ENCODE measurements at places on chromosomes 12 and 14.

DNA sequence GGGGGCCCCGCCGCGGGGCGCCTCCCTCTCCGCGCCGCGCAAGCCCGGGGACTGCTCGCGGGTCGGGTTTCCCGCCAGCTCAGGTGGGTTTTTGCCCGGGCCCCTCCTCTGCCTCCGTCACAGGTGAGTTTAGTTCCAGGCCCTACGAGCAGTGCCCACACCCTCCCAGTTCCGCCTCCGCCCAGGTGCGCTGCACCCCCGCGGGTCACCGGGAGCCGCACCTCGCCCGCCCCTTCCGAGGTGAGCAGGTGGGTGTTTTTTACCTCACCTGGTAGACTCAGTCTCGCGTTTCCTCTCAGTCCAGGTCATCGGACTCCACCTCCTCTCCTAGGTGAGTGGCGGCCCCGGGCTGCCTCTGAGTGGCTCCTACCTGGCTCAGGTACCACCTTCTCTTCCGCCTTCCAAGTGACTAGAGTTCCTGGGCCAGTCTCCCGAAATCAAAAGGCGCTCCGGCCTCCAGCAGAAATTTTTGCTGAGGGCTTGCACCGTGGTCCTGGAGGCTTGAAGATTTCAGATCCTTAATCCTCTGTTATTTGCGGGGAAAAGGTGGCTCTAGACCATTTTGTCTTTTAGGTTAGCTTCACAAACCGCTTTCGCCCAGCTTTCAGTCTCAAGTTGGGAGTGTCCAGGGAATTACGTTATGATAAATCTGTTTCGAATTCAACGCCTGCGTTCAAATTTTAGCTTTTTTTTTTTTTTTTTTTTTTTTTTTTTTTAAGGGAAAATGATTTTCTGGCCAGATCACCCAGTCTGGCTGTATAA is at the start of gene TMEM30B:
TMEM30B (minus strand) TSS at position 153 of the 762 bp plus-strand sequence. CDS start 191 bp downstream, outside the sequence.
- no peak for DNase-seq

DNA sequence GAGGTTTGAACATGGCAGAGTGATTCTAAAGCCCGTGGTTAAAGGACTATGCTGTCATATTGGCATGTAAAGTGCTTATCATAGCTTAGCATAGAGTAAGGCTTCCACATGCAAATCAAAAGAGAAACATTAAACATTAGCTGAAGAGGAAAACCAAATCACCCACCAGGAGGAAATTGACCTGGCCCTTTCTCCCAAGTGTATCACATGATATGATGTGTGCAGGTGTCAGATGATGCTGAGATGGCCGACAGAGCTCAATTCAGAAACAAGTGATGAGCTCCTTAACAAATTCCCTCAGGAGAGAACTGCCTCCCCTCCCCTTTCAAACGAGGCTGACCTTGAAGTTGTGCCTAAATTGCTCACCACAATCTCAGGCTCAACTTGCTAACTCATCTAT is 217.1 kb upstream of the BTG1 start:
- no peak for DNase-seq

DNA sequence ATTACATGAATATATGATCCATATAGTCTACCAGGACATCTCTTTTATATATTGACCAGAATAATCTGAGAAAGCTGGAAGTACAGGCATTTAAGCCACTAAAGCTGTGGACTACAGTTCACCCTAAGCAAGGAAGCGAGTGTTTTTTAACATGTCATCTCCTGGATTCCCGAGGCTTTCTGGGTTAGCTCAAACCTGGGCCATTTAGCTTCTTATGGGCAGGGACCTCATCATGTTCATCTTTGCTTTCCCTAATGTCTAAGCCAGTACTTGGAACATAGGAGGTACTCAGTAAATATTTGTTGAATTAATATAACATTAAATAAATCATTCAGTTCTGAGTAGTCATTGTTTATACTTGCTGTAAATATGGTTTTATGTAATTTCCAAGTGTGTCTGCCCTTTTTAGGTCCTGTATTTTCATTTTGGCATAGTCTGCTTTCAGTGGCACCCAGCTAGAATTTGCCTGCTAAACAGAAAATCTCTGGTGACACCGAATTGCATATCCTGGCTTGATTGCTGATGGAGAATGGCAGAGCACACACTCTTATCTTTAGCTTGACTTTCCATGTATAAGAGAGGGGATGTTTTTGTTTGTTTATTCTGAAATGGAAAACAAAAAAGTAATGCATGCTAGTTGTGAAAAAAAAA is 344.5 kb downstream of the ZFP36L1 start:
- DNase-seq, result no peak

GRCh38 chr12:77995436-77996167 is 164.9 kb downstream of the NAV3 start:
- no peak for DNase-seq

- no peak for DNase-seq
Measured at GRCh38 chr14:90639641-90640040, 176.6 kb downstream of the TTC7B start.

DNA sequence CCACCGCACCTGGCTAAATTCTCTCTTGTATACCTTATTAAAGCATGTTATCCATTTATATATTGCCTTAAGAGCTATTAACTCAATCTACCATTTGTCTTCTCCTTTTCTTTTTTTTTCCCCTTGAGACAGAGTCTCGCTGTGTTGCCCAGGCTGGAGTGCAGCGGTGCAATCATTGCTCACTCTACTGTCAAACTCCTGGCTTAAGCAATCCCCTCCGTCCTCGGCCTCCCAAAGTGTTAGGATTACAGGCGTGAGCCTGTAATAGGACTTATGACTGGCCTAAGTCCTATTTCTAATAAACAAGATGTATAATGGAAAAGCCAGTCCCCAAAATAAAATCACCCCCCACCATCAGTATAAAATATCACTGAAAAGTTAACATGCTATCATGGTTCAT is 14.4 kb downstream of the SNX6 start:
- no peak for DNase-seq

GRCh38 chr14:35296545-35296944 is 4.4 kb downstream of the PSMA6 start:
- DNase-seq, result no peak
